ENCODE measurements at places on chromosomes 16 and 17.
A peak's percentile ranks its signal among the peaks of the same experiment; 100 is the strongest.

GRCh38 chr17:35241520-35241919 lies 1.4 kb upstream of the SLFN5 start:
- DNase-seq, result peak; percentile 66

DNA sequence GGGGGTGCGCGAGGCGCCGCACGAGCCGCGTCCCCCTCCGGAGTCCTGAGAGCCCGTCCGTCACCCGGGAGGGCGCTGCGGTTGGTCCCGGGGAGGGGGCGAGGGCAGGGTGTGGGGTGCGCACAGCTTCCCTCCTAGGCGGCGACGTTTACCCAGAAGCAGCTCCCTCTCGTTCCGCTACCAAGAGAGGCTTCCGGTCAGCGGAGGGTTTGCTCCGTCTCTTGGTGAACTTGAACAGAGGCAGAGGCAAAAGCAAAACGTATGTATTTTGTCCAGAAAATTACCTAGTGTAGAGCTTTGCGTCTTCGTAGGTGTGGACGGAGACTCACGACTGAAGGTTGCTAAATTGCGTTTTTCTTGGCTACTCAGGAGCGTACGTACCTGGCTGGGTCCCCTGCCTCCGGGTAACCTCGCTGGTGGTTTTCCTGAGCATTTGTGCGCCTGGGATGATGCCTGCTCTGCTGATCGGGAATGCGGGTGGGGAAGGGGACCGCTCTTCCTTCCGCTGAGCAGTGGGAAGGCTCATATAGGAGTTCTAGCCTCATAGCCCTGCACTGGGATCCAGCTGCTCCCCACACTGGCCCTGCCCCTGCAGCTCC lies 833 bp downstream of the WSCD1 start:
- no peak for DNase-seq

DNA sequence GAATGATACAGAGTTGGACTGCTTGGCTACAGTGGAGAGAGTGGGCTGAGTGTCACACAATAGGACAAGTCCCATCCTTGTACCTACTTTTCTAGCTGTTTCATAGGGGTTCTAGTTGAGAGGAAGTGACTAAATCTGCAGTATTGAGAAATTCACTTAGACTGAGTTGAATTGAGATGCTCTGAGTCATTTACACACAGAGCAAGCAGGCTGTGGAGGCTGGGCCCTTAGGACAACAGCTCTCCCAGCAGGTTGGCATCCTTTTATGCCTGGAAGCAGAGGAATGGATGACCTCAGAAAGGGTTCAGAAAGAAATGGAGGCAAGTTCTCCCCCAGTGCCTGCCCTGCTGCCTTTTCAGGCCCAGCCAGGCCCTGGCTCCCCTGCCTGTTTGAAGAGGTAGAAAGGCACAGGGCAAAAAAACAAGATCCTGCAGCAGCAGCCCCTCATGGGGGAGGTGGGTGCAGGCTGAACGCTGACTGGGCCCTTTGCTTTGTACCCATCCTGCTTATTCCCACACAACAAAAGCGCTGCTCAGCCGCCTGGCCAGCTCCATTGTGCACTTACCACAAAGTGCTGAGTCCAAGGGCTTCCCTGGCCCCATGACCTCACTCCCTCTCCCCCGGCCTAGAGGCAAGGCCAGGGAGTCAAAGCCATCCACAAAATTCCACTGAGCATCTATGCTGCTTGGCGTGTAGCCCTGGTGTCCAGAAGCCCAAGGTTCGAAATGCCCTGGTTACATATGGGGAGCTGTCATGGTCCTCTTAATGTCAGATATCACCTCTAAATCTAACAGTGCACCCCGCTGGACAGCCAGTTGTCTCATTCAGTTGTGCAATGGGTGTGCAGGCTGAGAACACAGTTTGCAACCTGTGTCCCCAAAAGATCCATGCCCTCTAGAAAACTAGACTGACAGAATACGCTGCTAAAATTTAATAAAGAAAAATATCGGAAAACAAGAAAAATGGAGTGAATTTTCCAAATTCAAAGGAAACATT lies 5.4 kb upstream of the CRYBA1 start:
- DNase-seq, result peak; percentile 61

DNA sequence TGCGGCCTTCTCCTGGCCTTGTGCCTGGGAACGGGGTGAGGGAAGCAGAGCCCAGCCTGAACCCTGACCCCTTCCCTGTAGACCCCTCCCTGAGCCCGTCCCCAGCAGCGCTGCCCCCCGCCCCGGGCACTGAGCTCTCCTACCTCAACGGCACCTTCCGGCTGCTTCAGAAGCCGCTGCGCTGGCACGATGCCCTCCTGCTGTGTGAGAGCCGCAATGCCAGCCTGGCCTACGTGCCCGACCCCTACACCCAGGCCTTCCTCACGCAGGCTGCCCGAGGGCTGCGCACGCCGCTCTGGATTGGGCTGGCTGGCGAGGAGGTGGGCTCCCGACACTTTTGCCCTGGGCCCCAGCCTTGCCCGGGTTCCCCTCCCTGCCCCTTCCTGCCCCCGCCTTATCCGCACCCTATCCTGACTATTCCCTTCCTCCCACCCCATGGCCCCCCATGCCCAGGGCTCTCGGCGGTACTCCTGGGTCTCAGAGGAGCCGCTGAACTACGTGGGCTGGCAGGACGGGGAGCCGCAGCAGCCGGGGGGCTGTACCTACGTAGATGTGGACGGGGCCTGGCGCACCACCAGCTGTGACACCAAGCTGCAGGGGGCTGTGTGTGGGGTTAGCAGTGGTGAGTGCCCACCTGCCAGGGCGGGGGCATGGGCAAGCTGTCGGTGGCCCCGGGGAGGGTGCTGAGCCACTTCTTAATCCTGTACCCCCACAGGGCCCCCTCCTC lies 62.1 kb downstream of the MRC2 start:
- no peak for DNase-seq

DNA sequence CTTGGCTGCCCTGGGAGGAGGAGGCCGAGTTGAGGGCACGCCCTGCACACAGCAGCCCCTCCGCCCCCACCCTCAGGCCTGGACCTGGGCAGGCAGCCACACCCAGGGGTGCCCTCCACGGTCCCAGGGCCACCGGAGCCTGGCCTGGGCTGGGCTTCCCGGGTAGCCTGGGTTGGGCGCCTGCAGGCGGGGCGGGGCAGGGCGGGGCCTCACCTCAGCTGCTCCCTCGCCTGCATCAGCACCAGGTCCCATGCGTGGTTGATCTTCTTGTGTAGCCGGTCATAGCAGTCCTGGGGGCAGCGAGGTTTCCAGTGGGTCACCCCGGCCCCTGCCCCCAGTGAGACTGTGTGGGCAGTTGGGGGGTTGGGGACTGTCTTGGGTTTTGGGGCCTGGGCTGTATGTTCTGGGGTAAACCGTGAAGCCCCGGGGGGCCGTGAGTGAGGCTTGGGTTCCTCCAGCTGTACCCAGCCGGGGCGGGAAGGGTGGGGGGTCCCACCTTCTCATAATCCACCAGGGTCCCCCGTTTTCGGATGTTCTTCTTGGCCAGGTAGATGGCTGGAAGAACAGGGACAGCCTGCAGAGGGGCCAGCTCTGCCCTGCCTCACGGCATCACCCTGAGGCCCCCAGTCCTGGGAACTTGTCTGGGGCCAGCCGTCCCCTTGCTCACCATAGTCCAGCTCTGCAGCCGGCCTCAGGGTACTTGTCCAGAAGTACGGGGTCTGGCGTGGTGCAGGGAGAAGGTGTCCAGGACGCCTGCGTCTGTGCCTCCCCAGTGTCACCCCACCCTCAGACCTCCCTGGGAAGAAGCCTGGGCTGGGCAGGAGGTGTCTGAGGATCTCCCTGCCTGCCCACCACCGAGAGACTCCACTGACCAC lies 2.0 kb downstream of the RGS11 start:
- no peak for DNase-seq

- DNase-seq, result no peak
Observed at GRCh38 chr16:55539488-55539887, 27.0 kb upstream of the CAPNS2 start.

DNA sequence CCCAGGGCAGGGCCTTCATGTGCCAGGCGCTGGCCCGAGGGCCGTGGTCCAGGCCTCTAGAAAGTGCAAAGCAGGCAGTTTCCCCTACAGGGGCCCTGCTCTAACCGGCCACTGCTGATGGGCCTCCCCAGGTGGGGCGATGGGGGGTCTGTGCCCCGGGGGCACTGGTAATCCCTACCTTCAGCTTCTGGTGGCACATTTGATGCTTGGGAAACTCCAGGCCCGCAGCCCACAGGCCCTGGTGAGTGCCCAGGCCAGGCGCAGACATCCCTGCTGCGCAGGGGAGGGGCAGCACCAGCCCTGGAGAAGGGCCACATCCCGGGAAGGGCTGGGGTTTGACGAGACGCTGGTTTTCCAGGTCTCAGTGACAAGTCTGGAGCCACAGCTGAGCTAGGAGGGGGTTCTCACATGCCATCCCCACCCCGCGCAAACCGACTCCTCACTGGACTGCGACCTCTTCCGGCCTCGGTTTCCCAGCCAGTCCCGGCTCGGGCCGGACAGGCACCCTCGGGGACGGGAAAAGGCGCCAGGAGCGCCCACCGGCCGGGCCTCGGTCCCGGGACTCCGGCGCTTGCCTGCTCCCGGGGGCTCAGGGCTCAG lies 1.6 kb downstream of the DOC2B start:
- DNase-seq, result no peak

- peak; percentile 88 for DNase-seq
Observed at GRCh38 chr17:45311760-45312476, 4.9 kb downstream of the MAP3K14 start.

GRCh38 chr16:2243031-2243528 lies 6.8 kb downstream of the DNASE1L2 start:
- no peak for DNase-seq

DNA sequence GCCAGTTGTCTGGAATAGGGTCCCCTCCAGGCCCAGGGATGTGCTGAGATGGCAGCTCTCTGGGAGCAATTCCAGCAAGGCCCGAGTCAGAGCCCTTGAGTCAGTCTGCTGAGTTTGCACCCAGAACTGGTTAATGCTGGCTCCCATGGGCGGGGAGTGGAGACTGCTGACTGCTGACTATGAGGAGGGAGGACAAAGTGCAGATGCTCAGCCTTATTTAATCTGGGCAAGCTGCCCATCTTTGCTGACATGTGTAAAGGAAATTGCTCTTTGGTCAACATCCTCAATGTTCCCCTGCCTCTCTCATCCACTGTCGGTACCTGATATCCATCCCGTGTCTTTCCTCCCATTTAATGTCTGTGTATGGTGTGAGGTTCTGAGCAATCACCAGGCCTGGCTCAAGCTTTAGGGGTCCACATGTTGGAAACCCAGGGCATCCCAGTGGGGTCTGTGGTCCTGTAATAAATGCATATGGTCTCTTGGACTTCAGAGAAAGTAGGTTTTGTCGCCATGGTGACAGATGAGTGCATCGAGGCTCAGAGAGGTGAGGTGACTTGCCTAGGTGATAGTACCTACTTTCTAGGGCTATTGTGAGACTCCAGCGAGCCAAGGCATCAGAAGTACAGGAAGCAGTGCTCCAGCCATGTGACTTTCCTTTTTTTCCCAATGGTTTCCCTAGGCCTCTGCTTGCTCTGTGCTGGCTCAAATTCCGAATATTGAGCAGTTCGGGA lies 20.0 kb upstream of the RNF135 start:
- no peak for DNase-seq

- no peak for DNase-seq
Observed at GRCh38 chr16:51500306-51500705, 349.2 kb upstream of the SALL1 start.

GRCh38 chr16:75948441-75948840 lies 222.2 kb upstream of the CPHXL start:
- DNase-seq, result no peak

GRCh38 chr17:11739351-11739750 lies 141.1 kb downstream of the DNAH9 start:
- no peak for DNase-seq

DNA sequence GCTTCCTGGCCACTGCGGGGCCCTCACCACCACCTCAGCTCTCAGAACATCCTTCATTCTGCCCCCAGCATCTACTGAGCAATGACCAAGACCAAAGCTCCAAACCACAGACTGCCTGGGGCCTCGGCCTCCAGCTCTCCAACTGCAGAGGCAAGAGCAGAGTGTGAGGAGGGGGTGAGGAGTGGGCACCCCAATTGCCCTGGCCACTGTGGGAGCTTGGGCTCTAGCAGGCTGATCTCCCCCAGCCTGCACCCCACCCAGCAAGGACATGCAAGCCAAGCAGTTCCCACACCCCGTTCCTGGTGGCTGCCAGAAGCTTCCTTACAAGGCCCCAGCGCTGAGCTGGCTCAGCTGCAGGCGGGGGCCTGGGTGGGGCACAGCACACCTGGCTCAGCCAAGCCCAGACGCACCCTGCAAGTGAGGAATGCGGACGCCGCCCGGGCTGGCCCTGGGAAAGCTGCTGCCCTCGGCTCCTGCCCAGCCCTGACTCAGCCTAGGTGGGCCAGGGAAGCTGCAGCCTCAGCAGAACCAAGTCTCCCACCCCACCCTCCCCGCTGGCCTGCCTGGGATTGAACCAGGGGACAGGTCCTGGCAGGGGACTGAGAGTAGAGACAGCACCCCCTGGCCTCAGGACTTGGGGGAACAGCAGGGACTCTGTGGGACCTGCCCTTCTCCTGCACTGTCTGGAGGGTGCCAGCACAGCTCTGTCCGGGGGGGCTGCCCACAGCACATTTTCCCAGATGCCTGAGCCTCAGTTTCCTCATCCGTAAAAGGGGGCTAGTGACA lies 29.7 kb upstream of the KRT17 start:
- DNase-seq, result no peak

DNA sequence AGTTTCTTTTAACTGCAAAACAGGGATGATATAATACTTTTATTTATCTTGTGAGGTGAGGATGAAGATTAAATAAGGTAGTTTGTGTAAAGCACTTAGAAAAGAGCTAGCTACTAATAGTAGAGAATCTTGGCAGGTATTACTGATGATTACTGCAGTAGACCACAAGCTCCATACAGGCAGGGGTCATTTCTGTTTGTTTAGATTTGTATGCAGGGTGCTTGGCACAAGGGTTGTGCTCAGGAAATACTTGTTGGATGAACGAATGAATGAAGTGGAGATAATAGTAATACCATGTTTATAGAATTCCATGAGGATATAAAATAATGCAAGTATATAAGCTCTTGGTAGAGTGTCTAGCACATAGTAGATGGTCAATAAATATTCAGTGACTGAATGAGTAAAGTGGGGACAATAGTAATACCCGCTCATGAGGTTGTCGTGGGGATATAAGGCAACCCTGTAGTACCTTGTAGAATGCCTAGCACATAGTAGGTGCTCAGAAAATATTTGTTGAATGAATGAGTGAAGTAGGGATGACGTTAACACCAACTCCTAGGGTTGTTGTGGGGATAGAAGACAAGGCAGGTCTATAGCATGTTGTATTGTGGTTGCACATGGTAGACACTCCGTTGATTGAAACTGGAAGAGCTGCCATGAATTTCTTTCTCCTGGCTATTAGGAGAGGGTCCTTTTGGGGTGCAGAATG lies 83.0 kb downstream of the ABCC1 start:
- DNase-seq, result no peak

GRCh38 chr16:17469011-17469740 lies 1.6 kb downstream of the XYLT1 start:
- DNase-seq, result no peak

GRCh38 chr16:71303938-71304337 lies 14.7 kb upstream of the CMTR2 start:
- no peak for DNase-seq

Data from activated CD8-positive, alpha-beta memory T cell treated with anti-CD3 and anti-CD28 coated beads, Interleukin-2, amount 50 U/mL, for 48 hours (primary cell).